Daoy (cell line): ENCODE measurements at places on chromosomes 1 and 21. TPM values are rescaled to one million over a fixed set of nuclear protein-coding genes. Genes with fewer than 3 reads are reported as not detected.

MX2 gene
- 5.7 and 12.5 TPM in 2 replicates for total RNA-seq

CRNN gene
- total RNA-seq: not detected in 2 replicates

C1orf210 gene
- total RNA-seq: not detected in 2 replicates

ALG14 gene
- total RNA-seq: 2.8 and 3.1 TPM in 2 replicates

CFAP74 gene
- not detected in 2 replicates for total RNA-seq

KDM5B gene
- 42.7 and 44.4 TPM in 2 replicates for total RNA-seq

ZNF672 gene
- total RNA-seq: 19.9 and 20.2 TPM in 2 replicates

DNASE2B gene
- not detected in 2 replicates for total RNA-seq

IL24 gene
- total RNA-seq: 0.11 TPM in 1 of 2 replicates, not detected in the other

CLCA1 gene
- not detected in 2 replicates for total RNA-seq

DMBX1 gene
- total RNA-seq: 0.80 and 2.1 TPM in 2 replicates

TMEM269 gene
- 0.03 TPM in 1 of 2 replicates, not detected in the other for total RNA-seq

ADAMTS5 gene
- total RNA-seq: 2.4 and 3.1 TPM in 2 replicates

OXCT2 gene
- total RNA-seq: 2.9 and 3.8 TPM in 2 replicates

TMEM240 gene
- total RNA-seq: 0.11 TPM in 1 of 2 replicates, not detected in the other

C1orf53 gene
- 18.8 and 28.6 TPM in 2 replicates for total RNA-seq

UFC1 gene
- total RNA-seq: 102 and 133 TPM in 2 replicates

BSND gene
- total RNA-seq: not detected in 2 replicates

F13B gene
- total RNA-seq: not detected in 2 replicates

KRTAP26-1 gene
- total RNA-seq: not detected in 2 replicates

TEDDM1 gene
- total RNA-seq: not detected in 2 replicates

AMY1C gene
- total RNA-seq: not detected in 2 replicates

FOXD3 gene
- 0.12 and 3.4 TPM in 2 replicates for total RNA-seq

DCAF8 gene
- total RNA-seq: 32.1 and 58.1 TPM in 2 replicates

PLA2G2A gene
- not detected in 2 replicates for total RNA-seq

MYOG gene
- not detected in 2 replicates for total RNA-seq

COL18A1 gene
- 29.5 and 38.9 TPM in 2 replicates for total RNA-seq

CEP350 gene
- total RNA-seq: 28.7 and 40.6 TPM in 2 replicates

RGS1 gene
- total RNA-seq: not detected in 2 replicates

F5 gene
- not detected in 2 replicates for total RNA-seq

CLCA4 gene
- not detected in 2 replicates for total RNA-seq

HDAC1 gene
- 96.9 and 122 TPM in 2 replicates for total RNA-seq

PRAMEF20 gene
- total RNA-seq: not detected in 2 replicates

HSD3B1 gene
- not detected in 2 replicates for total RNA-seq

HIVEP3 gene
- 7.5 and 9.5 TPM in 2 replicates for total RNA-seq

LRRC38 gene
- not detected in 2 replicates for total RNA-seq

RHBG gene
- 0.06 TPM in 1 of 2 replicates, not detected in the other for total RNA-seq

TMEM82 gene
- not detected in 2 replicates for total RNA-seq

CACHD1 gene
- 5.3 and 7.1 TPM in 2 replicates for total RNA-seq
